Upper lobe of left lung (tissue), 6 donors: ENCODE measurements at places on chromosomes 5 and 9. TPM values are rescaled to one million over a fixed set of nuclear protein-coding genes. Genes with fewer than 3 reads are reported as not detected.

The CPEB4 gene
- 67.6 TPM for total RNA-seq

The ANKRD33B gene
- 6.9 TPM for total RNA-seq

The FCN1 gene
- total RNA-seq = 11.5 TPM

- DNase-seq = no peak
These were observed 123.9 kb downstream of the RAB3C start for GRCh38 chr5:58706736-58707135.

- DNase-seq = no peak
These were observed 17.6 kb downstream of the TRMO start for GRCh38 chr9:97904725-97905124.

- DNase-seq = no peak
These were observed 90.7 kb upstream of the ADRA1B start for GRCh38 chr5:159825551-159826051.

GRCh38 chr5:19140276-19140675 is 847.7 kb downstream of the CDH18 start:
- DNase-seq = no peak
